Small intestine (tissue), 16 donors: ENCODE measurements at places on chromosomes 4 and X. TPM values are rescaled to one million over a fixed set of nuclear protein-coding genes. Genes with fewer than 3 reads are reported as not detected.

DNA sequence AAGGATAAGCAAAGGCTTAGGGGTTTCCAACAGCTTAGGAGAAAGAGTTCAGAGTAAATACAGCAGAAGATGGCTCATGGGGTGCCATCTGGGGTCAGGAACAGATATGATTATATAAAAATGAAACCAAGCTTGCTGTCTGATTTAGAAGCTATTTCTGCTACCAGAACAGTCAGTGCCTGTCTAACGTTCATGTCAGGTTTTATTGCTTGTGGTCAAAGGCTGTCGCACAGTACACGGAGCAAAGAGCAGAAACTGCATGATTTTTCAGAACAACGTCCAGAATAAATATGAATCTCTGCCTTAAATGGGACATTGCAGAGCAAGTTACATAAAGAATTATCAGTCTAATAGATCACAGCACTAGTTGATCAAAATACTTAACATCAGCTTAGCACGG lies 17.4 kb downstream of the CETN2 start:
- DNase-seq: peak; percentile 78
- no peaks in the 10 kb centered on the region for H3K36me3 ChIP-seq
- H3K4me3 ChIP-seq: no peak overlapping the region

Gene RS1
- polyA plus RNA-seq: not detected

DNA sequence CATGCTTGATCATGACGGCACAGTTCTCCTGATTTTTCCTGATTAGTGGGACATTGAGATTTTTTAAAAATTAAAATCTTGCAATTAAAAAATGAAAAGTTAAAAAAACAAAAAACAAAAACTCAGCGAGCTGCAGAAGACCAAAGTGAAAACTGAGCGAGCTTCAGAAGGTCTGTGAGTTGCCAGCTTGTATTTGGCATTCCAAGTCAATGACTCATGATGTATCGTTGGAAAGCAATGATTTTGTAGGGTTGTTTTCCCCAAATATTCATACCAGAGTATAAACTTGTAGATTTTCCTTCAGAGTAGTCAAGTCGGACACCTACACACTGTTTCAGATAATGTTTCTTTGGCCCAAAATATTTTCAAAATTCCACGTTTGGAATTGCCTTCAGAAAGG lies 76.9 kb downstream of the LRRC66 start:
- no peaks in the 10 kb centered on the region for H3K27me3 ChIP-seq
- H3K4me1 ChIP-seq: no peaks in the 10 kb centered on the region
- H3K36me3 ChIP-seq: no peaks in the 10 kb centered on the region
- no peak overlapping the region for H3K4me3 ChIP-seq
- DNase-seq: no peak
- no peak overlapping the region for H3K27ac ChIP-seq

GRCh38 chrX:2559124-2559523 lies 58.3 kb upstream of the DHRSX start:
- no peaks in the 10 kb centered on the region for H3K36me3 ChIP-seq
- no peaks in the 10 kb centered on the region for H3K27me3 ChIP-seq
- no peak overlapping the region for H3K27ac ChIP-seq
- no peak overlapping the region for H3K4me3 ChIP-seq
- no peak for DNase-seq

DNA sequence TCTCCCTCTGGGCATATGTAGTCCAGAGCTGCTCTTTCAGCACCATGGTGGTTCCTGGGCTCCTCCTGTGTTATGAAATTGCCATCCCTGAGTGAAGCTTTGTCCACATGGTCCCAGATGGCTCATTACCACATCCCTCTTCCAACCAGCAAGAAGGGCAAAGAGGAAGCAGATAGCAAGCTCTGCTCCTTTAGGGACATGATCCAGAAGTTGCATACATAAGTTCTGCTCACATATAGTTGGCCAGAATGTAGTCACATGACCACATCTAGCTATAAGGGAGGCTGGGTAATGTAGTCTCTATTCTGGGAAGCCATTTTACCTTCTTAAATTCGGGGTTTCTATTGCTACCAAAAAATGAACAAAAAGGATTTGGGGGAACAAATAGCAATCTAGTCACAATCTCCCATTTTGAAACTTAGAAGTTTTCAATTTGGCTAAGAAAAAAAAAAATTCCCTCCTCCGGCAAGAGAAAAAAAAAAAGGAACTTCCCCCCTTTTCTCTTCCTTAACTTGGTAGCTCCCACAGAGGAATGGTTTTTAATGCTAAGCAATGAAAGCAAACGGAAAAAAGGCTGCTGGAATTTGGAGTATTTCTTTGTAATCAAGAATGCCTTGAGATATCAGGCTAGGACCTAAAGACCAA lies 88.2 kb upstream of the USP9X start:
- peak; percentile 74 for DNase-seq
- no peaks in the 10 kb centered on the region for H3K36me3 ChIP-seq
- H3K4me1 ChIP-seq: no peaks in the 10 kb centered on the region
- no peak overlapping the region for H3K4me3 ChIP-seq
- no peak overlapping the region for H3K27ac ChIP-seq

GRCh38 chr4:53161051-53161786 lies 204.6 kb downstream of the SCFD2 start:
- no peaks in the 10 kb centered on the region for H3K27me3 ChIP-seq
- H3K4me1 ChIP-seq: no peaks in the 10 kb centered on the region
- H3K27ac ChIP-seq: no peak overlapping the region
- H3K36me3 ChIP-seq: no peaks in the 10 kb centered on the region

DNA sequence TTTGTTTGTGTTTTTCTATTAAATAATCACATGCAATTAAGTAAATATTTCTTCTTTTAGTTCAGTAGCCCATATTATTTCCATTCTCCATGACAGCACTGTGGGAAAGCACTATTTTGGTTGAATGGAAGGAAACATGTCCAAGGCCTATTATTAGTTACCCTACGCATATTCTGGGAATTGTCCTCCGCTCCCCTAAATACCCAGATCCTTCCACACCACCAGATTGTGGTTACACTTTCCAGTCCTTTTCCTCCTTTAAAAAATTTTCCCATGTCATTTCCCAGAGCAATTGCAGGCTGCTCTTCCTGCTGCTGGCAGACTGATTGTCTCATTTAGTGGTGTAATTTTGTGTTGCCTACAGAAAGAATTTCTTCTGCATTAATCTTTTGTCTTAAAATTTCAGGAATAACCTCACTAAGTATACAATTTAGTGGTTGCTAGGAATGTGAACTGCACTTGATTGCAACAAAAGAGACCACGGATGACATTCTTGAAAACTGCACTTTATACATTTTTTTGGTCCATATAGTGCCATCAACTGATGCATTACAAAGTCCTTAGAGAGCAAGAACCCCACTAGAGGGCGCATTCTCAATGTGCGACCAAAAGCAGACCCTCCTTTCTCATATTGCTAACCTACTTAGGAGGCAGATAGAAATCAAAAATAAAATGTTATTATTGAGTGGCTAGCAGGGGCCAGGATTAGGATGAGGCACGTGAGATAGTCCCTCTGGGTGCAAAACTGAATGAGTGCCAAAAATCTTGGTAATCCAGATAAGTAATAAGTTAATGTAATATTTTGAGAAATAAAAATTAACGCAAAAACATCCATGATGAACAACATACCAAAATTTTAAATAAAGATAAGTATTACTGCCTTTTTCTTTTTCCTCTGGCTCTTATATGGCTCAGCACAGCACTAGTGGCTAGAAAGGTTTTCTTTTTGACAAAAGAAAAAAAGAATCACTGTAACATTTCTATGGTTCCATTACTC lies 98.8 kb upstream of the IQCM start:
- peak; percentile 45 for DNase-seq
- H3K4me1 ChIP-seq: no peaks in the 10 kb centered on the region
- H3K4me3 ChIP-seq: no peak overlapping the region
- no peaks in the 10 kb centered on the region for H3K36me3 ChIP-seq
- no peak overlapping the region for H3K27ac ChIP-seq

GRCh38 chr4:182245541-182246215 lies 2.5 kb downstream of the TENM3 start:
- no peak for DNase-seq
- no peaks in the 10 kb centered on the region for H3K36me3 ChIP-seq
- H3K4me1 ChIP-seq: no peaks in the 10 kb centered on the region

GRCh38 chr4:2263926-2264321 lies 2.0 kb upstream of the MXD4 start:
- no peak for DNase-seq
- H3K27me3 ChIP-seq: no peaks in the 10 kb centered on the region
- peaks cover 21% of the 10 kb centered on the region for H3K36me3 ChIP-seq
- no peak overlapping the region for H3K27ac ChIP-seq

DNA sequence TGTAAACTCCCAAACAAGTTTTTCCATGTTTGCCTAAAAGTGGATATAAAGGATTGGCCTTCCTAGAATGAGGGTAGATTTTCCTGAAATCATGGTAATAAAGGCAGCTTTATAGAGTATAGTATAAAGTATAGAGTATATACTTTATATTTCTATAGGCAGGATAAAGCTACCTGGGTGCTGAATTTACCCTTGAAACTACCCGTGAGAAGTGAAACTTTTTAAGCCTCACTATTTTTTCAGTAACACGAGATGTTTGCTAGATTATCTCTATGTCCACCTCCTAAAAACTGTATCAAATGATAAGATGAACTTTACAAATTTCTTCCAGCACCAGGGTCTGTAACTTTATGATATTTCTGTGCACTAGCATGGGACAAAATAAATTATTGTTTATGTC lies 340.0 kb upstream of the GALNTL6 start:
- no peaks in the 10 kb centered on the region for H3K27me3 ChIP-seq
- no peak for DNase-seq
- no peaks in the 10 kb centered on the region for H3K4me1 ChIP-seq

Gene FAM241A
- 1.9 TPM for polyA plus RNA-seq

GRCh38 chr4:31343061-31343460 lies 622.9 kb downstream of the PCDH7 start:
- no peaks in the 10 kb centered on the region for H3K4me1 ChIP-seq
- H3K4me3 ChIP-seq: no peak overlapping the region
- DNase-seq: no peak
- no peaks in the 10 kb centered on the region for H3K27me3 ChIP-seq

Gene DDX60
- polyA plus RNA-seq: 13.2 TPM

GRCh38 chr4:168739886-168740285 lies 243.0 kb downstream of the PALLD start:
- no peak overlapping the region for H3K4me3 ChIP-seq
- H3K27me3 ChIP-seq: no peaks in the 10 kb centered on the region
- no peak overlapping the region for H3K27ac ChIP-seq

DNA sequence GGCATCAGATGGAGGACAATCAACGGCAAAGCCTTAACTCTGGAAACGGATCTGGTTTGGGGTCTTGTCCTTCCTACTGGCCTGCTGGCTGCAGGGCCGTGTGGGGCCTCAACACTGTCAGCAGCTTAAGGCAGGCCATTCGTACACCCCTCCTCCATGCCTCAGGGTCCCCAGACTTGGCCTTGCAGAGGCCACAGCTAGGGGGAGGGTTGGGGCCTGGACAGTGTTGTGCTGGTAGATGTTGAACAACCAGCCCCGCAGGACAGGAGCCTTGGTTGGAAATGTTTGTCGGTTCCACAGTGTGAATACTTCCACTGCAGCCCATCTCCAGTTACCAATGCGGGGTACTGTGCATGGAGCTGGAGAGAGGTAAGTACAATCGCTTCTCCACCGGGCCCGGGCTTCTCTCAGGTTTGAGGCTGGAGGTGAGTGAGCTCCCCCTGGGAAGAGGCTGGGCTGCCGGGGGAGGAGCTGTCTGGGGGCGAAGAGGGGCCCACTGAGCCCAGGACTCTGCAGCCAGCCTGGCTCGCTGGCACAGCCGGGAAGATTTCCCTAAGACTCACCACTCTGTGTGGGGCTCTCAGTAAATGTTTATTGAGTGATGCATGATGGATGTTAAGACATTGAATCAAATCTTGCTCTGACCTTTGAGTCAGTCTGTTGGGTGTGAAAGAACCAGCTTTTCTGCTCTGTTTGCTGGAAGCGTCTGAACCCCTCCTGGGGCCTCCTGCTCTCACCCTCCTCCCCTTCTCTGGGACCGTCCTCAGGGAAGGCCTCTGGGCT lies 19.7 kb upstream of the GPR78 start:
- no peak overlapping the region for H3K27ac ChIP-seq
- no peak overlapping the region for H3K4me3 ChIP-seq
- no peaks in the 10 kb centered on the region for H3K4me1 ChIP-seq
- peak; percentile 60 for DNase-seq

- no peaks in the 10 kb centered on the region for H3K4me1 ChIP-seq
- H3K27ac ChIP-seq: no peak overlapping the region
- H3K36me3 ChIP-seq: no peaks in the 10 kb centered on the region
- no peak overlapping the region for H3K4me3 ChIP-seq
- DNase-seq: no peak
These were observed 10.0 kb downstream of the CLCN4 start for GRCh38 chrX:10166731-10167151.

Gene STARD8
- 2.2 TPM for polyA plus RNA-seq

Gene ENAM
- 0.04 TPM for polyA plus RNA-seq

DNA sequence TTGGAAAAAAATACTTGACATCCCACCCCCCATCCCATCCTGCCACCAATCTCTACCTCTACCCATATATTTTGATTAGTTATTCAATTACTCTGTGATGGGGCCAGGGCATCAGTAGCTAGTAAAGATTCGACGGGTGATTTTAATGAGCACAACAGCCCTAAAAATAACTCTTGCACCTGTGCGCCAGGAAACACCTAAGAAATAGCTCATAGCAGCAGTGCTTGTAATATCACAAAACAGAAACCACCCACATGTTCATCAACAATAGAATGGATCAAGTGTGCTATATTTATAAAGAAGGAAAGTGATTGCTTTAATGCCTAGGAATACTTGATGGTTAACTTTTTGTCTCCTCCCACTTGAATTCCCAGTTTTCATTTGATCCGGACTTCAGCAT lies 225.6 kb upstream of the LCORL start:
- H3K4me1 ChIP-seq: no peaks in the 10 kb centered on the region
- no peak overlapping the region for H3K27ac ChIP-seq
- H3K27me3 ChIP-seq: no peaks in the 10 kb centered on the region
- no peaks in the 10 kb centered on the region for H3K36me3 ChIP-seq

- H3K36me3 ChIP-seq: no peaks in the 10 kb centered on the region
- H3K27me3 ChIP-seq: no peaks in the 10 kb centered on the region
- peak overlapping the region; percentile 17 for H3K27ac ChIP-seq
- no peak overlapping the region for H3K4me3 ChIP-seq
- H3K4me1 ChIP-seq: no peaks in the 10 kb centered on the region
These were observed 485.2 kb downstream of the GABRG1 start for GRCh38 chr4:45638641-45639040.

GRCh38 chr4:24664956-24665355 lies 80.6 kb upstream of the DHX15 start:
- H3K36me3 ChIP-seq: no peaks in the 10 kb centered on the region
- no peak overlapping the region for H3K4me3 ChIP-seq
- H3K27me3 ChIP-seq: no peaks in the 10 kb centered on the region
- peaks cover 2% of the 10 kb centered on the region for H3K4me1 ChIP-seq
